T-cell (primary cell): ENCODE measurements at places on chromosomes 6 and 20.
A peak's percentile ranks its signal among the peaks of the same experiment; 100 is the strongest.

GRCh38 chr20:25003002-25003401 is 10.5 kb upstream of the APMAP start:
- DNase-seq, result no peak

GRCh38 chr6:126531286-126531685 is 191.4 kb downstream of the CENPW start:
- DNase-seq, result no peak

DNA sequence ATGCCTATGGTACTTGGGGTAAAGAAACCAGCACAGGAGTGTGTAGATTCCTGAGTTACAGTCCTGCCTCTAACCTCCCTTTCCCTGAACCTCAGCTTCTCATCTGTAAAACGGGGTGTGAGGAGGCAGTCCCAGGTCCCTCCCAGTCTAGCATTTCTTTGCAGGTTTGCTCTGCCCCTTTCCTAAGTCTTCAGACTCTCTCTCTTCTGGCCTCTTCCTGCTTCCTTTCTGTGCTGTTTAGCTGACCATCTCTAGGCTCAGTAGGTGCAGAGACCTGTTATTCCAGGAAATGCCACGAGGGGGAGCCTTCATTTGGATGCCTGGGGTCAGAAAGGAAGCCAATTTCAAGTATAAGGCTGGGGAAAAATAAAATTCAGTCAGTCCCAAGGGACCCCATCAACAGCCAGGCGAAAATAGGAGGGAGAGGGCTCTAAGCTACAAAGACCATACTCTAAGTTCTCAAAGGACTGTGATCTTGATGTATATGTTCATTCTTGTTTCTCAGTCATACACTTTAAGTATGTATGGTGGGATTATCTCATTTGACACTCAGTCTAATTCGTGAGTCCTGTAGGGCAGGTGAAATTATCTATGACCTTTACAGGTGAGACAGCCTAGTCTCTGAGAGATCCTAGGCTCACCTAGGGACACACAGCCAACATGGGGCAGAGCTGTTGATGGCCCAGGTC is 89.1 kb downstream of the NCR2 start:
- peak; percentile 76 for DNase-seq

DNA sequence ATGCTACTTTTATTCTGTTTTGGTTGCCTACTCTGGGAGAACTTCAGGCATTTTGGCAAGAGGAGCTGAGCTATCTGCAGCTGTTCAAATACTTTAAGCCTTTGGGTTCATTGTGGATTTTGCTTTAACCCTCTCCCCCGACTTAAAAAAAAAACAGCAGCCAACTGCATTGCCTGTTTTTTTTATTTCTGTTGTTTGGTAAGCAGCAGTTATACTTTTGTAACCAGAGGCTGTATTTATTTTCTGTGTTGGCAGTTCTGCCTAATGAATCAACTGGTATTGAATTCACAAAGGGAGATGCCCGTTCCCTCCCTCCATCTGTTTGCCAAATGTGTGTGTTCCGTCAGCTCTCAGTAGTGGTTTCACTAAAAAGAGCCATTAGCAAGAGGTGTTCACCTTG is 484.0 kb downstream of the UTRN start:
- DNase-seq, result no peak

- DNase-seq, result no peak
Observed at GRCh38 chr20:20276811-20277530, 90.9 kb upstream of the INSM1 start.

DNA sequence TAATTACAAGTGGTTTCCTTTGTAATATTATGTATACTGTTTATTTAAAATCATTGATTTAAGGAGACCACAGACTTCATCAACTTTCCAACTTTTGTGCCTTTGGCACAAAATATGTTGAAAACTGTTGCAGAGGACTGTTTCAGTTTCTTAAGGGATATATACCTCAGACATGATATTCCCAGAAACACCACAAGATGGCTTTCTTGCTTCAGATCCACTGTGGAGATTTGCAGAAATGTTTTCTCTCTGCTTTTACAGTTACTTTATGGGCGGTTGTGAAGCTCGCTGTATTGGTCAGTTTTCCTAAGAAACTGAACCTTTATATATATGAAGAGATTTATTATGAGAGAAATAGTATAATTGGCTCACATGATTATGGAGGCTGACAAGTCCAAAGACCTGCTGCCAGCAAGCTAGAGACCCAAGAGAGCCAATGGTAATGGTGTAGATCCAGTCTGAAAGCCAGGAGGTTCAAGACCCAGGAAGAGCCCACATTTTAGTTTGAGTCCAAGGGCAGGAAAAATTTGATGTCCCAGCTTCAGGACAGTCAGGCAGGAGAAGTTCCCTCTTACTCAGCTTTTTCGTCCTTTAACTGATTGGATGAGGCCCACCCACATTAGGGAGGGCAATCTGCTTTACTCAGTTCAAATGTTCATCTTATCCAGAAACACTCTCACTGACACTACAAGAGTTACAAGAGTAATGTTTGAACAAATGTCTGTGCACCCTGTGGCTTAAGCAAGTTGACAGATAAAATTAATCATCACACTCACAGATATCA is 12.8 kb downstream of the ME1 start:
- DNase-seq, result no peak
